ENCODE measurements at places on chromosomes 1 and 21. TPM values are rescaled to one million over a fixed set of nuclear protein-coding genes. Genes with fewer than 3 reads are reported as not detected.

CLEC20A gene
- total RNA-seq = not detected

OR6Y1 gene
- not detected for total RNA-seq

LRRC53 gene
- total RNA-seq = not detected

FCAMR gene
- total RNA-seq = not detected

CFAP141 gene
- total RNA-seq = not detected

FAM177B gene
- not detected for total RNA-seq

SLAMF8 gene
- 0.13 TPM for total RNA-seq

SH2D5 gene
- 16.5 TPM for total RNA-seq

PRAMEF18 gene
- total RNA-seq = not detected

NR5A2 gene
- 2.4 TPM for total RNA-seq

ZNF593OS gene
- total RNA-seq = 0.25 TPM

CD48 gene
- not detected for total RNA-seq

RASSF5 gene
- total RNA-seq = 0.98 TPM

CLCNKA gene
- total RNA-seq = 0.06 TPM

TTC22 gene
- not detected for total RNA-seq

FAM72A gene
- total RNA-seq = 10.6 TPM

CLCA4 gene
- not detected for total RNA-seq

CCDC17 gene
- total RNA-seq = 0.29 TPM

KRTAP10-10 gene
- not detected for total RNA-seq

ITLN2 gene
- total RNA-seq = 0.96 TPM

BARHL2 gene
- not detected for total RNA-seq

CAPN8 gene
- 1.8 TPM for total RNA-seq

VSIG8 gene
- 0.08 TPM for total RNA-seq

WDR47 gene
- 11.3 TPM for total RNA-seq

TFAP2E gene
- 0.41 TPM for total RNA-seq

LCE1C gene
- not detected for total RNA-seq

EIF3I gene
- total RNA-seq = 279 TPM

USH2A gene
- not detected for total RNA-seq

PANK4 gene
- total RNA-seq = 8.3 TPM

AMY1C gene
- total RNA-seq = not detected

CADM3 gene
- total RNA-seq = 0.10 TPM

DMBX1 gene
- 0.61 TPM for total RNA-seq

SLC1A7 gene
- not detected for total RNA-seq

TNFRSF4 gene
- not detected for total RNA-seq

ALX3 gene
- not detected for total RNA-seq

ITLN1 gene
- total RNA-seq = not detected

Data from A549 treated with Hydrocortisone at 1 μM for 4 hours (cell line).